T follicular helper cell (primary cell): ENCODE measurements at places on chromosomes 11 and 22.

DNA sequence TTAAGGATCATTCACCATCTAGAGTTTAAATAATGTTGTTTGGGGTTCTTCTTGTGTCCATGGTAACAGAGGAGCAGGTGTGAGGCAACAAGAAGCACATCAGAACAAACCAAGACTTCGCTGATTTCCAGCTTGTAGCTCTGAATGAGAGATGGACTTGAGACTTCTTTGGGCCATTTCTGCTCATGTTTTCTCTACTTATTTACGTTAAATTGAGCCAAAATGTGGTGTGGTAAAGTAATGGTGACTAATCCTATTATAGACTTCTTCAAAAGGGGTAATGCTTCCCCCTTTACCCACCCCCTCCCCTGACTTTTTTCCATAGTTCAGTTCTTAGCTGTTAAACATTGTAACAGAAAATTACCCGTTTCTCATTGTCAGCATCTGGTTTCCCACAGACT lies 65.2 kb downstream of the CSTPP1 start:
- no peak for DNase-seq

GRCh38 chr11:130237282-130238006 lies 77.3 kb downstream of the ZBTB44 start:
- DNase-seq, result no peak

DNA sequence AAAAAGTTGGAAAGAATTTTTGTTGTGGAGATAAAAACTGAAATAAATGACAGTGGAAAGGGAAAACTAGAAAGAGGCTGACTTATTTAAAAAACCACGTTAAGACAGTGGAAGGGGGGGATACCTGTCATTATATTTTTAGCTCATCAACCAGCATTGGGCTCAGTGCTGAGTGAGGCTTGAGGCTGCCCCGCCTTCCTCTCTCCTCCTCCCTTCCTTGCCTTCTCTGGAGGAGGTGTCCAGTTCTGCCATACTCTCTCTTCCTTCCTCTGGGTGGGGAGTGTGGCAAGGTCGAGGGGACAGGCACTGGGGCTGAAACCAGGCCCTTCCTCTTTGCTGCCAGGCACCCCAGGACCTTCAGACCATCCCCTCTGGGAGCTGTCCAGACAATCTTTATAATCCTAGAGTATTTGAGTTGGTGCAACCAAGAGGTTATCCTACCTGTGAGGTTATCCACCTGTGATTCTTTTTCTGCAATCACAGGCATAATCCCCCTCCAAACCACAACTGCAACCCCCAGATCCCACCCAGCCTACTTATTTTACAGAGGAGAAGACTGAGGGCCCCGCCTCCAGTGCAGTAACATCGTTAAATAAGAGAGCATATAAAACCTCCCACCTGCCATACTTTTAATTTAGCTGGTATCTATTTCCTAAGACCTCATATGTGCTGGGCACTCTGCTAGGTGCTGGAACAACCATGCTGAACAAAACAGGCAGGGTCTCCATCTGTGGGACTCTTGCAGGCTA lies 578.5 kb downstream of the BUD13 start:
- no peak for DNase-seq

DNA sequence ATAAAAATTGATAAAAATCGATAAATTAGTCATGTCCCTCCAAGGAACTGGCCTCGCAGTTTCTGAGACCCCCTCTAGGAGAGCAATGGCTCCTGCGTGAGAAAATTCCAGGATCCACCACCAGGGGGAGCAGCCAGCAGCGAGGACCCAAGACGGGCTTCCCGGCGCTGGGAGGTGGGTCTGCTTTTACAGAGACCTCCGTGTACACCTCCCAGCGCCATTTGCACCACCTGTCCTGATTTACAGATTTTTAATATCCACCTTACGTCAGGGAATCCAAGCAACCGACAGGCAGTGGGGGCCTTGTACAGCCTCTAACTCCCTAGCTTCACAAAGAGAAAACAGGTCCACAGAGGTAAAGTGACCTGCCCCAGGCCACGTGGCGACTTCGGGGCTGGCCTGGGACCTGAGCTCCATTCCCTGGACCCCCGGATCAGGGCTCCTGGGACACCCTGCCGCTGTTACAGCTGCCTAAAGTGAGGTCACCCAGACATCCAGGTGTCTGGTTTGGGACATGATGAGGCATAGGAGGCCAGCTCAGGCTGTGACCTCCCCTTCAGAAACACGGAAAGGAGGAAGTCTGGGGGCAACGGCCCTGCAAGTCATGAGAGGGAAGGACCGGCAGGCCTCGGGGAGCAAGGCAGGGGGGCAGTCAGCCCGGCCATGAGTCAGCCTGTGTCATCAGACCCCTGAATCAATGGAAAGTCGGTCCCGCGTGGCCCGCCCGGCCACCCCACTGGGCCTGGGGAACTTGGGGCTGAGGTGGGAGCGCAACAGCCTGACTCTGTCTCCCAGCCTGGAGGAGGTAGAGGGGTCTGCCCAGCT lies 3.5 kb downstream of the OSM start:
- DNase-seq, result peak; percentile 68

GRCh38 chr11:87447606-87448005 lies 409.9 kb downstream of the TMEM135 start:
- no peak for DNase-seq
